GM12864 (cell line): ENCODE measurements at places on chromosomes 3 and 15.

DNA sequence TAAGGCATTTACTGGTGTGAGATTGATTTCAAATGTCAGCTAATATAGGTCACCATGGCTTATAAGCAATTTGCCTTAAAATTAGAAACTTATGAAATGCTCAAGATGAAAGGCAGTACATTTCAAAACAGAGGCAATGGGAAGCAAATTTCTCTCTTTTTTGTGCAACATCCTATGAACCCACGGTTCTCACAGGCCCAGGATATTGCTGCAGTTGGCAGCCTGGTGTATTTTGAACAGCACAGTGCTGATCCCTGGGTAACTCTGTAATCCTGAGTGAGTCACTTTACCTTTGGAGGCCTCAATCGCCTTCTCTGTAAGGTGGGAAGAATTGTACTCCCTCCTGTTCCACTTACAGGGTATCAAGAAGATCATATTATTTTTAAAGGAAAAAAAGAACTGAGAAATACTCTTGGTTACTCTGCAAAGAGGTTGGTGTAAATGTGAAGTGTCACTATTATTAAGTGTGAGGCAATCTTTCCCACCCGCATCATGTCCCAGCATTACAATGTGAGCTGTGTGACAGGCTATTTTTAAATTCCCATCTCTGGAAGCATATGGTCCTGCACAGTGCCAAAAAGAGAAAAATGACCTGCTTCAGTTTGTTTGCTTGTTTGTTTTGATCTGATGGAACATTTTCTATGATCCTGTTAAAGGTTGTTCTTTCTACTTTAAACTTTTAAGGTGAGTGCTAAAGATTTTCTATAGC, 190.1 kb upstream of the LPP start:
- DNase-seq = no peak

DNA sequence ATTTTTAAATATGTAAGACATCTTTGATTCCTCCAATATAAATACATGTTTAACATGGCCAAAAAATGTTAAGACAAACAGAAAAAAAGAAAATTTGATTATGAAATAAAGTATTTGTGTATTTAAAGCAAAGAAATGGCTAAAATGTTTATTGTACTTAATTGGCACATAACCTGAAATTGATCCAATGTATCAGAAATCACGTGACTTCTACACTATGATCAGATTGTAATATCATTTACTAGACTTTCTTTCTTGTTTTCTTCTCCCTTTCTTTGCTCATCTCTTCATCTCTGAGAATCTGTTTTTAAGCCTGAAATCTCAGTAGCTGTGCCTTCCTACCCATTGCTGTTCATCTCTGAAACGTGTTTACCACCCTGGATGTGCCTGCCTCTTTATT, 420.3 kb downstream of the RSL24D1 start:
- DNase-seq = no peak

- DNase-seq = no peak
Observed at GRCh38 chr3:80649170-80649569, 881.4 kb upstream of the ROBO1 start.

DNA sequence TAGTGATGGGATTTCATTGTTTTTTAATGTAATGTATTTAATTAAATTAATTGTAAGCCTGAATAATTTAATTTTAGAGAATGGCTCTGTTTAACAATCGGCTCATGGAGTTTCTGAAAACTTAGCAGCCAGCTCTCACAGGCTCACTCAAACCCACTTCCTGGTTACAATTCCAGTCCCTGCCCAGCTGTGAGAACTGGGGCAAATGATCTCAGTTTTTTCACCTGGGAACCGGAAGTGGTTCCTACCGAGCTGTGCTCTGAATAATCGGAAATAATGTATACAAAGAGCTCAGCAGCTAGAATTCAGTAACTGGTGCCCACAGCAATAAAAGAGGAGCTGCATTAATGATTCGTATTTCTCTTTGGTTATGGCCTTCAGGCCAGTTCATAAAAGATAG, 244.3 kb upstream of the MCTP2 start:
- DNase-seq = no peak

- DNase-seq = no peak
Observed at GRCh38 chr3:186236357-186237020, 125.5 kb downstream of the DGKG start.

GRCh38 chr15:75195766-75196241, 5.9 kb upstream of the C15orf39 start:
- no peak for DNase-seq

DNA sequence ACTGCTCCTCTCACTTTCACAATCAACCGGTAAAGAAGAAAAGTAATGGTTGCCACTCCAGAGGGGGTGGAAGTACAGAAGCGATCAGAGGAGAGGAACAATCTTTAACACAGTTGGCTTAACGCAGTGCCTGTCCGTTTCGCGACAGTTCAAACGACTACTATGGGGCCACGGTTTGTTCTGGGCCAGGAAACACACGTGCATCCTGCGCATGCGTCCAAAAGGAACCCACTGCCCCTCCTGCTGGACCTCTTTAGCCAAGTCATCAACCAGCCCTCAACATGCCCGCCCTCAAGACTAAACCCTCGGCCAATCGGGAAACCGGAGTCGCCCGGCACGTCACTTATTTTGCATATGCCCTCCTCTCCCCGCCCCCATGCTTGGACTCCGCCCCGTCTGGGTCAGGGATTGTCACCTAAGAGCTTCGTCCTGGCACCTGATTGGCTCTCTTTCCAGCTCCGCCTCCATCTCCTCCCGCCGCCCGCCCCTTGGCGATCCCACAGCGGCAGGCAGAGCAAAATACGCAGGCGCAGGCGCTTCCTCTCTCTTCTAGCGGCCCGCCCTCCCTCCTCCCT, 345 bp upstream of the CDV3 start:
- peak; percentile 100 for DNase-seq

DNA sequence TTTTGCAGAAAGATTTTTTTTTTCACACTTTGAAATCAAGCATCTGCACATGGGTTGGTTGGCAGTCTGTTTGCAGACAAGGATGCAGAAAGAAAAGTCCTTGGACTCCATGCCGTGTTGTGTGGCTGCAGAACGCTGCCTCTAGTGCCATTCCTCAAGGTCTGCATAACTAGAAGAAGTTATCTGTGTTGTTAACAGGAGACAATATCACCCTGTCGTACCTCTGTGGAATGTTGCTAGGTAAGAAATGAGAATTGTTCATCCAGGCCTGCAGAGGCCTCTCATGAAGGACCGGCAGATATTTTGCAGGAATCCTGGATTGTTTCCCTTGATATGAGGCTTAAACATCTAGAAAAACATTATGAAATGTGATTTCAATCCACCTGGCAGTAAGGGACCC, 58.5 kb upstream of the PPARG start:
- no peak for DNase-seq

DNA sequence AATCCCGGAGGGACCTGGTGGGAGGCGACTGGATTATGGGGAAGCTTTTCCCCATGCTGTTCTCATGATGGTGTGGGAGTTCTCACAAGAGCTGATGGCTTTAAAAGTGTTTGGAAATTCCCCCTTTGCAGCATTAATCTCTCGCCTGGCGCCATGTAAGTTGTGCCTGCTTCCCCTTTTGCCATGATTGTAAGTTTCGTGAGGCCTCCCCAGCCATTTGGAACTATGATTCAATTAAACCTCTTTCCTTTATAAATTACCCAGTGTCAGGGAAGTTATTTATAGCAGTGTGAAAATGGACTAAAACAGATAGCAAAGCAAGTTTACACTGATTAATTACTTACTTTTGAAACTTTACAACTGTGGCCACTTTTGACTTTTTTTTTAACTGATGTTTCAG, 10.6 kb upstream of the U2SURP start:
- DNase-seq = no peak

DNA sequence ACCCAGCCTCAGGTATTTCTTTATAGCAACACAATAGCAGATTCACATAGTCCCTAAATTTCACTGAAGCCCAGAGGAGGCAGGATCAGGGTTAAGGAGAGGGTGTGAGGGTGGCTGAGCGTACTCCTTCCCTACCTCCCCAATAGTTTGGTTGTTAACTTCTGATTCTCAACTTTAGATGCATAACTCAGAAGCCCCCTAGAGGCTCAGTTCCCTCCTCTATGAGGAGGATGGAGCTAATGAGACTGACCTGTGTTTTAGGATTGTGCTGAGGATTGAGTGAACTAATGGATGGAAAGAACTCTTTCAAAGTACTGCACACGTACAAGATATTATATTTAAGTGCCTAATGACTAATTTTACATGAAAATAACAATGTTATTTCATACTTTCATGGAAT, 249.3 kb upstream of the SOX14 start:
- no peak for DNase-seq

DNA sequence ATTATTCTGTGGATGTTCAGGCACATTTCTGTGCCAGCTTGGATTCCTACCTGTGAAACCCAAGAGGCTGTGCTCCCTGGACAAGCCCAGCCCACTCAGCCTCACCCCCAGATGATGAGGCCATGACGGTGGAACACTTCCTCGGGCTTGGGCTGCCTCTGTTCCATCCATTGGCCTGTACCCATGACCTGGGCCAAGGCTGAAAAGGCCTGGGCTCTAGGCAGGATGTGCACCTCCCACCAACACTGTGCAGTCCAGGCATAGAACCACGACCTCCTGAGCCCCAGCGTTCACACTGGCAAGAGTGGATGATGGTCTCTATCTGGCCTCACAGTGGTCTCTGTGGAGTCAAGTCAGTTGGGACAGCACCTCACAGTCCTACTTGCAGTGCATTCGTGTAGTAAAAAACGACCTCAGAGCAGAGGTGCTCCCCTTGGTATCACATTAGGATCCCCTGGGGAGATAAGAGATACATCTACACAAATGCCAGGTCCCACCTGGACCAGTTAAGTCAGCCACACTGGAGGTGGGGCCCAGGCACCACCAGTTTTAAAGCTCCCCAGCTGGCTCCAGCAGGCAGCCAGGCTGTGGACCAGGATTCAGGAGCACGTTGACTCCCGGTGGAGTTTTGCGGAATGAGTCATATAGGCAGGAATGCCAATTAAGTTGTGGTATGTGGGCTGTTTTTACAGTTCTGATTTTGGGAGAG, 39.0 kb upstream of the IGF1R start:
- DNase-seq = no peak

DNA sequence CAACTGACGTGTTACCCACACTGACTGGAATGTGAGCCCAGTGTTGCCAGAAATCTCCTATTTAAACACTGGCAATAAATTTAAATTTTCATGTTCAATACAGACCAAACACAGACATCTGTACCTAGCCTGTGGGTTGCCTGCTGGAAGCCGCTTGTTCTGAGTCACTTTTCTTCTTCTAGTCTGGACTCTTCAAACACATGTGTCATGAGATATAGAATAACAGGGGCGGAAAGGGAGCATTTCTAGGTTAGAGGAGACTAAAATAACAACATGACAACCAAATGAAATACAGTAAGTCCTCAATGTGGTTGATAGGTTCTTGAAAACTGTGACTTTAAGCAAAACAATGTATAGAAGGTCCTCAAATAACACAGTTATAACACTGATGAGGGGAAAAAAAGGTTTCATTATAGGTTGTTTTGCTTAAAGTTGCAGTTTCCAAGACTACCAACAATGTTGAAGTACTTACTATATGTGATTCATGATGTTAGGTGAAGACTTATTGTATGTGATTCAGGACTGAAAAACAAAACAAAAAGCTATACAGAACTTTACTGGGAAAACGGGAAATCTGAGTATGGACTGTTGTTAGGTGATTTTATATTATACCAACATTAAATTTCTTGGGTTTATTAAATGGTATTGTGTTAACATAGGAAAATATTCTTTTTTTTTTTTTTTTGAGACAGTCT, 63.1 kb downstream of the PRKAR2A start:
- no peak for DNase-seq

DNA sequence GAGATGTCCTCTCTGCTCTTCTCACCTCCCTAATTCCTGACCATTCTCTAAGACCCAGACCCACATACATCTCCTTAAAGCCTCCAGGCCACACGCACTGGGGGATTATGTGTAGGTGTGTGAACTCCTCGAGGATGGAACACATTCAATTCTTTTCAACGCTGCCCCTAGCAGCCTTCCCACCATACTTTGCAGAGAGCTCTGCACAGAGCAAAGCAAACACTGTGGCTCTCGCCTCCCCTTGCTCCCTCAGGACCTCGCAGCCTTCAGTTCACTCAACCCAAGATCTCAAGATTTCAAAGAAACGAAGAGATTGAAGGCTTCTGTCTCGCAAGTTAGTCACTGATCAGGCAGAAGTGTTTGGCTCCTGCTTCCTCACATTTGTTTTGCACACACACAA, 6.0 kb downstream of the ACTC1 start:
- DNase-seq = no peak

DNA sequence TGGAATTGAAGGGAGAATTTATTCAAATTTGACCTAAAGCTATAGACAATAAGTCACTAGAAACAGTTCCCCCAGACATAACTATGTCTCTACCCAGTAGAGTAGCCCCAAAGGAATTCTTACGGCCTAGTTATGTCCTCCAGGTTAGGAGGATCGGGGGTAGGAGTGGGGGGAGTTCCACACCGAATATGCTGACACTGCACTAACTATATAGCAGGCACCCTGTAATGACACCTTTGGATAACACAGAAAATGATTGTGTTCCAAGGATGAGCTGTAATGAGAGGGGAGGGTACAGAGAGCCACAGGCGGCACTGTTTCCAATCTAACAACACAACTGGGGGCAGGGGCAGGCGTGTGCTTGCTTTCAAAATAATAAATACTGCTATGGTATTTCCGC, 376.2 kb upstream of the RORA start:
- DNase-seq = no peak

DNA sequence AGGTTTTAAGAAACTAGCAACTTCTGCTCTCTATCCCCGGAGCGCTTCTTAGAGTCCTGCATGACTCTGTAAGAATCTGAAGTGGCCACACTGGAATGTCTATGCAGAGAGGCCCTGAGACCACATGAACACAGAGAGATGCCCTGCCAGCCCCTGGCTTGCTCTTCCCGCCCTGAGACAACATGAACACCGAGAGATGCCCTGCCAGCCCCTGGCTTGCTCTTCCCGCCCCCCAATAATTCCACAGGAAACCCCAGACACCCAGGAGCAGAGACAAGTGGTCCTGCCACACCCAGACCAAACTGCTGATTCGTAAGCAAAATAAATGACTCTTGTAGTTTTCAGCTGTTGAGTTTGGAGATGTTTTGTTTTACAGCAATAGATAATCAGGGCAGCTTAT, 166.1 kb downstream of the OSBPL10 start:
- no peak for DNase-seq

GRCh38 chr15:70160803-70161565, 63.3 kb upstream of the TLE3 start:
- DNase-seq = no peak

GRCh38 chr15:63212050-63213004, 22.9 kb downstream of the RAB8B start:
- DNase-seq = no peak

GRCh38 chr3:196931828-196932587, 10.3 kb downstream of the NCBP2 start:
- DNase-seq = no peak

- DNase-seq = no peak
Observed at GRCh38 chr3:138898708-138899107, 48.2 kb downstream of the FOXL2 start.
